ENCODE measurements at places on chromosomes 7 and 10.

DNA sequence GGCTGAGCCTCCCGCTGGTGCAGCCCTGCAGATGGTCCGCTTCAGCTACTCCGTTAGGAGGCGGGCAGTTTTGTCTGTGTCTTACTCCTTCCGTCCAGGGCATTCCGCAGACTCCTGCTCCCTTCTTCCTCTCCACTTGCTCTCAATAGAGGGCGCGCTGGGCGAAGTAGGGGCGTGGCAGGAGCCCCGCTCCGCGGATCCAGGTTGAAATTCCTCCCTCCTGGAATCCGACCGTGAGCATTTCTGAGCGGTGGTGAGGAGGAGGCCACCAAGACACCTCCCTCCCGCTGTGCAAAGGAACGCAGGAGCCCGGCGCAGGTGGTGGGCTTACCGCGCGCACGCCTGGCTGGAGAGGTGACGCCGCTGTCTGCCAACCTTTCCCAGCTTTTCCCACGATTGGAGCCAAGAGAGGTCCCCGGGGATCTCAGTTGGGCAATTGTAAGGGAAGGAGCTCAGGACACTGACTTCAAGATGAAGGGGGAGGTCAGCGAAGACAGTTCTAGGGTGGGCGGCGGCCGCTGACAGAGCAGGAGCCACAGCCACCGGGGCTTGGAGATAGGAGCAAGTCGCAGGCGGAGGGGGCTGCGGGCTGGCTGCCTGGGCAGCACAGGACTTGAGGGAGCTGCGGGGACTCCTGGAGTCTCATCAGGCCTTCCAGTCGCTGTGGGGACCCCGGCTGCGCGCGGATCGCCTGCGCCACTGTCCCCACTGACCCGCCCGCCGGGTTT, 1011.3 kb downstream of the XPNPEP1 start:
- no peak for DNase-seq

DNA sequence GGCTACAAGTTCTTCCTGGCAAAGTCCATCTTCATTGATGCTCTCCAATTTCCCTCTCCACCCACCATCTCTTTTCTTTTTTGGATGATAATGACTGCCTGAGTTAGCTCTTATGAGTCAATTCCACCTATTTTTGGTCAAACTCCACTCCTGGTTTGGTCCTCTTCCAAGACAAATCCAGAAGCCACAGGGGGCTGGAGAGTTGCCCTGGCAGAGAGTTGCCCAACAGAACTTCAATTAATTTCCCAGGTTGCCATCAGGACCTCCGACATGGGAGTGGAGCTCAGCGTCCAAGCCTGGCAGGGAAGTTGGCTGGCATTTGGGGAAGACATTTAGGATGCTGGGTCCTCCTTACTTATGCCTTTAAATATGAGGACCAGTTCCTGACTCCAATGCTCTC, 29.2 kb upstream of the KCNMA1 start:
- no peak for DNase-seq

DNA sequence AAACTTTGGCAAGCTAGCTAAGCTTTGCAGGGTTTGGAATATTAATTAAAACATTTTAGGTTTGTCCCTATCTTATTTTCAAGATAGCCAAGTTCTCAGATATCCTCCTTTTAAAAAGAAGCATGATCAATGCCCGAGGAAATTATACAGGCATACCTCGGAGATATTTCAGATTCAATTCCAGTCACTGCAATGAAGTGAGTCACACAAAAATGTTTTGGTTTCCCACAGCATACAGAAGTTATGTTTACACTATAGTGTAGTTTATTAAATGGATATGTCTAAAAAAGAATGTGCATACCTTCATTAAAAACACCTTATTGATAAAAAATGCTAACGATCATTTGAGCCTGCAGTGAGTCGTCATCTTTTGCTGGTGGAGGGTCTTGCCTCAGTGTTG, 382.9 kb upstream of the NPVF start:
- no peak for DNase-seq

DNA sequence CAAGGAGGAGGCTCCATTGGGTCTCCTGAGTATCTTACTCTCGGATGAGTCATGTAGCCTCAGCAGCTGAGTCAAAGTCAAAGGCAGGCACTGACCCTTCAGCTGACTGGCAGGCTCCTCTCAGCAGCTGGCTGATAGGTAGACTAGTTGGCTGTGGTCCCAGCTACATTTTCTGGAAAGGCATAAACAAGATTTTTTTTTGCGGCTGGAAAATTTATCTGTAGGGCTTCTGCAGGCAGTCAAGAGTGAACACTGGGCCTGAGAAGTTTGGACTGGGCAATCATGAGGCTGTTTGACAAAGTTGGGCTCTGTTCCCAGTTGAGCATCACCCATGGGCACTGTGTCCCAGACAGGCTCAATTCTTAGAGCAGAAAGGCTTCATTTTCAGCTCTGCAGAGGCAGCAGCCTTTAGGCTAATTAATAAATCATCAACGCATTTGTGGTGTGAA, 796.2 kb downstream of the CCSER2 start:
- DNase-seq: no peak

DNA sequence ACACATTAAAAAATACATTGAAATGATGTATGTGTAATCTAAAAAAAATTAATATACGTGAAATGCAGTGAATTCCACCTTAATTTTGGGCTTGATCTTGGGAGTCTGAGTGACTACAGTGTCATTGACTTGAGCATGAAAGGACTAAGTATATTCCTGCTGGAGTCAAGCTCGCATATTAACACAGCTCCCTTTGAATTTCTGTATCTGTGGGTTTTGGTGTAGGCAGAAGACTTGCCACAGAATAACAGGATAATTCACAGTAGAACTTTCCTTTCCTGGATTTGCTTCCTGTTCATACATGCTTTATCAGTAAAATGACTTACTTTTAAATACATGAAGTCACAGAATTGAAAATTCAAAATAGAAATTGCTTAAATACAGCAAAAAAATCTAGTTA, 55.3 kb downstream of the PPP1R9A start:
- DNase-seq: no peak

- DNase-seq: no peak
Measured at GRCh38 chr10:70270952-70271351, 12.9 kb downstream of the NPFFR1 start.

DNA sequence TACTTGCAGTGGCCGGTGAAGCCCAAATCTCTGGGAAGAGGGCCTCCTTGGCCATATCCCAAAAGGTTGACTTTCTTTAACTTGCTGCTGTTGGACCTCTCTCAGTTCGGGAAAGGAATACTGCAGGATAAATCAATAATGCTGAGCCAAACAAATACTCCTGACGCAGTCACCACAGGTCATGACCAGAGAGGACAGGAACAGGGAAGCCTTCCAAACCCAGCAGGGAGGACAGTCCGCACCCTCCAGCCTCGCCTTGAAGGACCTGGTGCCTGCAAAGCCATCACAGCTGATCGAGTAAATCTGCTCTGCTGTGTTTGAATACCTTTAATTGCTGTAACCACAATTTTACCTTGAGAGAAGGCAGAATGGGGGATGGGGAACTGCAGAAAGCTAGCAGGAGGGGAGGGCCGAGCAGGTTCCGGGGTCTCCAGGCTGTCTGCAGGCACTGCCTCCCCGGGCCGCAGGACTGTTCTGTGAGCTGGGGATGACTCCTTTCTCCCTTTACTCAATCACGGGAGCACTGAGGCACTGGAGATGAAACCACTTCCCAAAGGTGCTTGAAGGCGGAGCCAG, 20.8 kb upstream of the INSIG1 start:
- no peak for DNase-seq

DNA sequence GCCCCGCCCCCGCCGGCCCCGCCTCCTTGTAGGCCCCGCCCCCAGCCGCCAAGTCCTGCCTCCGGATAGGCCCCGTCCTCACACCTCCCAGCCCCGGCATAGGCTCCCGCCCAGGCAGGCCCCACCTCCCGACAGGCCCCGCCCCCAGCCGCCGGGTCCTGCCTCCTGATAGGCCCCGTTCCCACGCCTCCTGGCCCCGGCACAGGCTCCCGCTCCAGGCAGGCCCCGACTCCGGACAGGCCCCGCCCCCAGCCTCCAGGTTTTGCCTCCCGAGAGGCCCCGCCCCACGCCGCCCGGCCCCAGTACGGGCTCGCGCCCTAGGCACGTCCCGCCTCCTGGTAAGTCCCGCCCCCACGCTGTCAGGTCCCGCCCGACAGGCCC, 232 bp upstream of the MICALL2 start:
- DNase-seq: peak; percentile 98

- DNase-seq: no peak
Measured at GRCh38 chr7:64849250-64849923, 53.7 kb upstream of the ZNF273 start.

GRCh38 chr7:108097703-108098102, 32.5 kb downstream of the LAMB4 start:
- no peak for DNase-seq

DNA sequence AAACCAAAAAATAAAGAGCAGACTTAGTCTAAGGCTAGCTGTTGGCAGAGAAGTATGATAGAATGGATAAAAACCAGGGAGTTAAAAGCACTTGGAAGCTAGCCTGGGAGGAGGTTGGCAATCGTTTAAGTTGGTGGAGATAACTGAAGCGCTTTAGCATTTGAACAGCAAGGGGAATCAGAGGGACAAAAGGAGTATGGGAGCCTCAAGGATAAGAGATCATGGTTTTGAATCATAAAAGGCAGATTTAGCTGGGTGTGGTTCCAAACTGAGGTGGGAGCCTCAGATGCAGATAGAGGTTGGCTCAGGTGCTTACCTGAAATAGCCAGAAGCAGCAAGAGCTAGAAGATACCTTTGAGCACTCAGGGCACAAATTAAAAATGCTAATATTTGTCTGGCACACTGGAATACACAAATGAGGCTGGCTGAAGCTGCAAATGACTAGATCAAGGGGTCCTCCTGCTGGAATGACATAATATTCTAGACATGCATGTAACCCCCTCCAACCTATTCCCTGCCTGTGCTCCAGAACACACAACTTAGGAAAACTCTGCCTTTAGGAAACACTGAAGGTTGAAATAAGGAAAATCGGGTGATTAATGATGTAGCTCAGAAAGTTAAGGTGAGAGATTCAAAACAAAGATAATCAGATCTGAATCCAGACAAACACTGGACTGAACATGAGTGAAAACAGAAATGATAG, 372.3 kb upstream of the LRRN3 start:
- DNase-seq: no peak

GRCh38 chr7:32043688-32044087, 26.5 kb downstream of the PDE1C start:
- DNase-seq: no peak

DNA sequence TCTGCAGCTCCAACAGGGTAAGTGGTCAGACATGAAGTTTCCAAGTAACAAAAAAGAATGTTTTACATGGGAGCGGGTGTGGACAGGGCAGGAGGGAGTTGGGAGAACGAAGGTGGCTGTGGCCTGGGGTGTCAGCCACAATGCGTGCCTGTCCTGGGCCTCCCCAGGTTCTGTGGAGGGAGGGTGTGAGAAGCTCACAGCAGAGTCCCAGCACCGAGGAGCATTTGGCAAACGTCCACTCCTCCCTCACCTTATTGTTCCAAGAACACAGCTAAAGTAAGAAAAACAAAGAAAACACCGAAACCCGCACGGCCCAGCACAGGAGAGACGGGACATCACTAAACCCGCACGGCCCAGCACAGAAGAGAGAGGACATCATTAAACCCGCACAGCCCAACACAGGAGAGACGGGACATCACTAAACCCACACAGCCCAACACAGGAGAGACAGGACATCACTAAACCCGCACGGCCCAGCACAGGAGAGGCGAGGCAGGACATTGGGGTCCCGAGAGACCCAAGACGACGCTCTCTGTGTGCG, 226.4 kb downstream of the MAD1L1 start:
- no peak for DNase-seq

DNA sequence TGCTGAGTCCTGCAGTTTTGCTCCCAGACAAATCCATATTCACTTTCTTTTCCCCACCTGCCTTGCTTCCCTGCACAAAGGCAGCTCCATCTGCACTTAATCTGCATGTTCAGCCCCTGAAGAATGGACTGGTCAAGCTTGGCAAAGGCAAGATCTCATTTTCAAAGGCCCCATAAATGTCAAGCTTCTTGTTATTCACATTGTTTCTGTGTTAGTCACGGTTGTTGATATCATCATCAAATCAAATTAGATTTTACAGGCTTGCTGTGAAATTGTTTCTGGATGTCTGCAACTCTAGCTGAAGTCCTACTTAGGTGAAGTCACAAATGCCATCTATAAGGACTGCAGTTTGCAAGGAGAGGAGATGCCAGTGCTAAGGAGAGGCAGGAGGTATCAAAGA, 91.0 kb downstream of the GPAM start:
- DNase-seq: no peak

DNA sequence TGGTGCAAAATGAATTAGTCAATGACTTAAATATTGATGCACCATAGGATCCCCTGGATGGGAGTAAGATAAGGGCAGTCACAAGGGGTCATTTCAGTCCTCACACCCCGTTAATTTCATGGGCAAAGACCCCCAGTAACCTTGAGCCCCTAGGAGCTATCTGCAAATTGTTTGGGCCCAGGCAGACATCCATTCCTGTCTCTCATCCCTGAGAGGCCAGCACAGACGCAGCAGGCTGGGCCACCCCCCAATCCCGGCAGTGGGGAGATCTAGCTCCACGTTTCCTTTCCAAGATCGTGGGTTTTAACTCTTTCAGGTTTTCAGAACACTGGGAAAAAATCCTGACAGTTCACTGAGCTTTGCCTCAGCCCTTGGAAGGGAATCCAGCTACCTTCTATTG, 40.1 kb downstream of the PNLIPRP2 start:
- DNase-seq: no peak

- DNase-seq: no peak
Measured at GRCh38 chr7:120421151-120421651, 148.2 kb downstream of the KCND2 start.

DNA sequence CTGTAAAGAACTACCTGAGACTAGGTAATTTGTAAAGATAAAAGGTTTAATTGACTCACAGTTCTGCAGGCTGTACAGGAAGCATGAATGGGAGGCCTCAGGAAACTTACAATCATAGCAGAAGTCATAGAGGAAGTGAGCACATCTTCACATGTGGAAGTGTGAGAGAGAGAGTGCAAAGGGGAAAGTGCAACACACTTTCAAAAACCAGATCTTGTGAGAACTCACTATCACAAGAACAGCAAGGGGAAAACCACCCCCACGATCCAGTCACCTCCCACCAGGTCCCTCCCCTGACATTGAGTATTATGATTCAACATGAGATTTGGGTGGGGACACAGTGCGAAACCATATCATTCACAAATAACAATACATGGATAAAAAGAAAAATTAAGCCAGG, 24.5 kb downstream of the AVL9 start:
- DNase-seq: peak; percentile 15

Data from stimulated activated CD4-positive, alpha-beta T cell treated with anti-CD3 and anti-CD28 coated beads, Interleukin-4, amount 100 ng/mL, for 4 hours (primary cell).